ENCODE measurements at places on chromosomes 11 and 22. TPM values are rescaled to one million over a fixed set of nuclear protein-coding genes. Genes with fewer than 3 reads are reported as not detected.
A peak's percentile ranks its signal among the peaks of the same experiment; 100 is the strongest.

The CYP2D6 gene
- total RNA-seq, result 2.0 TPM

The NLRP14 gene
- 0.33 TPM for total RNA-seq

The DDX25 gene
- total RNA-seq, result not detected

The GP1BB gene
- 29.7 TPM for total RNA-seq

The ACR gene
- total RNA-seq, result not detected

The SLC37A2 gene
- 2.0 TPM for total RNA-seq

The DNAJB7 gene
- total RNA-seq, result not detected

The C22orf15 gene
- not detected for total RNA-seq

The THY1 gene
- 9.9 TPM for total RNA-seq

The ANO3 gene
- total RNA-seq, result 0.52 TPM

The MED15 gene
- 36.9 TPM for total RNA-seq

The PLAAT5 gene
- total RNA-seq, result 2.6 TPM

- no peak for DNase-seq
Measured at GRCh38 chr11:25777343-25777742, 554.6 kb upstream of the ANO3 start.

DNA sequence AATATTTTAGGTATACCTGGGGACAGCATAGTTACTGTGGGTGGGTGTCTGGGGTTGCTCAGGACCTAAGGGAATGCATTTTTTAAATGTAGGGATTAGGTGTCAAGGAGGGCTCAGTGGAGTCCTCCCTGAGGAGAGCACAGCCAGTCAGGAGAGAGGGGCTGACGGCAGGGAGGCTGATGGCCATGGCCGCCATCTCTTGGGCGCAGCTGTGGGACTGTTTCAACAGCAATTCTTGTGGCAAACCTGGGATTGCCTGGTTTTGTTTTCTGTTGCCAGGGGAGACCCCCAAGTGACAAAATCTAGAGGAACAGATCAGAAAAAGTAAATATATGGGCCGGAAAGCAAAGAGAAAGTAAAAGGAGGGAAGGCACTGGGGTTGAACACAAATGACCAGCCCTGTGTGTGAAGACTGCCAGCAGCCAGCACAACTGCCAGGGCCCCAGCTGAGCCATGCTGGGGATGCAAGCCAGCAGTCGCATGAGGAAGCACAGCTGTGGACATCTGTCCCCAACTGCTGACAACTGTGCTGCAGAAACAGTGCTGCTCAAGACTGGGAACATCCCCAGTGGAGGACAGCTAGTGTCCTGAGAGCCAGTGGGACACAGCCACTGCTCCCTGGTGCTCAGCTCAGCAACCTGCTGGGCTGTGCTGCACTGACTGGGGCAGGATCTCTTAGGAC, 10.5 kb downstream of the MIF start:
- no peak for DNase-seq

GRCh38 chr11:78039919-78040671, 17.0 kb upstream of the KCTD14 start:
- peak; percentile 72 for DNase-seq

GRCh38 chr11:81658722-81659121, 1074.9 kb downstream of the FAM181B start:
- no peak for DNase-seq

DNA sequence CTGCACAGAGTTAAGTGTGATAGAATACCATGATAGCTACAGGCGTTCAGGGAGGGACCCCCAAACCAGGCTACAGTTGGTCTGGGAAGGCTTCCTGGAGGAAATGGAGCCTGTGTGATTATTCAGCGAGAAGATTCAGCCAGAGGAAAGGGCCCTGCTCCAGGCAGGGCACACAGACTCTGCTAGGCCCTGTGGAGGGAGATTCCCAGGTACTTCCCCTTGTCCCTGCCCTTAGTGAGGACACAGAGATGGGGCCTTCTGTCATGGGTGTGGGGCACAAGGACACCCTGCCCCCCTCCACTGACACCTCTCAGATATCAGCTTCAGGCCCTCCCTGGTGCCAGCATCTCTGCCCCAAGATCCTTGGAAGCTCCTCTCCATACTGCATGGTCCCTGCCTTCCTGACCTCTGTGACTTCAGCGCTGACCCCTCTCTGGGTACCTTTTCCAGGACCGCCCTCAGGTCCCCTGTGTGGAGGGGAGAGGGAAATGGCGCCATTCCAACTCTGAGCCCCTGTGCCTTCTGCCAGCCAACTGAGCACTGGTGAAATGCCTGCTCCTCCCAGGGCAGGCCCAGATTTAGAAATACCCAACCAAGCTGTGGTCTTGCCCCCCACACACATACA, 12.6 kb upstream of the POU2F3 start:
- DNase-seq, result no peak

- DNase-seq, result no peak
Measured at GRCh38 chr11:70127653-70128434, 49.7 kb downstream of the ANO1 start.

GRCh38 chr11:120172054-120172911, 34.4 kb upstream of the TRIM29 start:
- peak; percentile 76 for DNase-seq

DNA sequence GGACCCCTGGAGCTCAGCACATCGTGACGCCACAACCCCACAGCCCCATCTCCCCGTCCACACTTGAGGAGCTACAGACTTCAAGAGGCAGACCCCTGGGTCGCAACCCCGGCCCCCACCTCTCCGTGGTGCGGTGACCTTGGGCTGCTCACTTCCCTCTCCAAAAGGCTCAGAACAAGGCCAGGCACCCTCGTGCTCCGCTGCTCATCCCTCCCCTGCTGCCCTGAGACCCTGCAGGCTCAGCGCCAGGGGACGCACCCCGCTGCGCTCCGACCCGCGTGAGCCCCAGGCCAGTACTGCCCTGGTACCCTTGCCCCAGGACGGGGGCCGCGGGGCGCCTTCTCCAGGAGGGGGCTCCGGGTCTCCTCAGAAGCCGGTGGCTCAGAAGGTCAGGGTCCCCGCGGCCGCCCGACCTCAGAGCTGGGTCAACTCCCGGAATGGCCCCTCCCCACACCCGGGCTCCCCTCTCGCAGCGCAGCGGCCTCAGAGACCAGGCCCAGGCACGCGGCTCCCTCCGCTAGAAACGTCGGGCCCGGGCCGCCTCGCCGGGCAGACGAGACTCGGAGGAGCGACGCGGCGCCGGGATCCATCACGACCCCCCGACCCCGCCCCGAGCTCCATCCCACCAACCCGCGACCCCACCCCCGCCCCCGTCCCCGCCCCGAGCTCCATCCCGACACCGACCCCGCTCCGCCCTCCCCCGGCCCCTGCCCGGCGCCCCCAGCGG, 563 bp downstream of the GATD1 start:
- DNase-seq, result peak; percentile 35

- no peak for DNase-seq
Measured at GRCh38 chr11:35042224-35042623, 96.7 kb upstream of the CD44 start.

- no peak for DNase-seq
Measured at GRCh38 chr11:72140661-72141060, 5.1 kb downstream of the FOLR3 start.

DNA sequence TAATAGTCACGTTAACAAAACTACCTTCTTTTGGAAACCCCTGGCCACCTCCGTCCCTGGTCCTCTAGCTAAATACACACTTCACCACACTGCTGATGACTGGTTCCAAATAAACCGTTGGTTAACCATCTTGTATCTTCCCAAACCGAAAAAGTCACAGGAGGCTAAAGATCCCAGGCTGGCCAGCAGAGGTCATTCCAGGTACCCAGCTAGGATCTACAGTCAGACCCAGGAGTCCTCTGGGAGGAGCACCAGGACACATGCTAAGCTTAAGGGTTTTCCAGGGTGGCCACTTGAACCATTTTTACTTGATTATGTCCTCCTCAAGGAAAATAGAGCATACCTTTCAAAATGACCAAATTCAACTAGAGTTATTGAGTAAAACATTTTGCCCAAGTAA, 103.2 kb downstream of the ETS1 start:
- DNase-seq, result no peak

GRCh38 chr11:128645968-128646367, 47.9 kb upstream of the FLI1 start:
- DNase-seq, result no peak

- DNase-seq, result no peak
Measured at GRCh38 chr11:123490527-123490926, 60.5 kb downstream of the GRAMD1B start.

- no peak for DNase-seq
Measured at GRCh38 chr11:75467311-75467710, 34.3 kb upstream of the KLHL35 start.

DNA sequence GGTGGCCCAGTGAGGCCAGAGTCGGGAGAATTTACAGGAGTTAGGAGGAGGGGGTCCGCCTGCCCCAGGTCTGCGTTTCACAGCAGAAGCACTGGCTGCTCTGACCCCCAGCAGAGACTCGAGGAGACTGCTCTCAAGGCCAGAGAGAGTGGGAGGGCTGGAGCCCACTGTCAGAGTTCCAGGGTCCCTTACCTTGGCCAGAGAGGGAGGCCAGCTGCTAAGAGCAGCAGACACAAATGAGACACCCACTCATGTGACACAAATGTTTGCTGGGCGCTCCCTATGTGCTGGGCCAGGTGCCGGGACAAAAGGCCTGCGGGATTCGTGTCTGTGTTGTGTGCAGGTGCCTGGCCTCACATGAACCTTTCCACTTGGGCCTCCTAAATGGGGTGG, 2.8 kb upstream of the TNFRSF13C start:
- DNase-seq, result no peak

- DNase-seq, result no peak
Measured at GRCh38 chr11:76278526-76278925, 72.2 kb upstream of the WNT11 start.

GRCh38 chr11:75135021-75135650, 15.8 kb upstream of the SLCO2B1 start:
- no peak for DNase-seq

- DNase-seq, result no peak
Measured at GRCh38 chr11:116404462-116404798, 368.4 kb downstream of the BUD13 start.

- DNase-seq, result no peak
Measured at GRCh38 chr11:78331711-78332110, 85.9 kb downstream of the GAB2 start.

- DNase-seq, result no peak
Measured at GRCh38 chr22:49324527-49325491, 502.9 kb downstream of the BRD1 start.

GRCh38 chr22:45329530-45329936, 19.8 kb downstream of the FAM118A start:
- peak; percentile 60 for DNase-seq

DNA sequence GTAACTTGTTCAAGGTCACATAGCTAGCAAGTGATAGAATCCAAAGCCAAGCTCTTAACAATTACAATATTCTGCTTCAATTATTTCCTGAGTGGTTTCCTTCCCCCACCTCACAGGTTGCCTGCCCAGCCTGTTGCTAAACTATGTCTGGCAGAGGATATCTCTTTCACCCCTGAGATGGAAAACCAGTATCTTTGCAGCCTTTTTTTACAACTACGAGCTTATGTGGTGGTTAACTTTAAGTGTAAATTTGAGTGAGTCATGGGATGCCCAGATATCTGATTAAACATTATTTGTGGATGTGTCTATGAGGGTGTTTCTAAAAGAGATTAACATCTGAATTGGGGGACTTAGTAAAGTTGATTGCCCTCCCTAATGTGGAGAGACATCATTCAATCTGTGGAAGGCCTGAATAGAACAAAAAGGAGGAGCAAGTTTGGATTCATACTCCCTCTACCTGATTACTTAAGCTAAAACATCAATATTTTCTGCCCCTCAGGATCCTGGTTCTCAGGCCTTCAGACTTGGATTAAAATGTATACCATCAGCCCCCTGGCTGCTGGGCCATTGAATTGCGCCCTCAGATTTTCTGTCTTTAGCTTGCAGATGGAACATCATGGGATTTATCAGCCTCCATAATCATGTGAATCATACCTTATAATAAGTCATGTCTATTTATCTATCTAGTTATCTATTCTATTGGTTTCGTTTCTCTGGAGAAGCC, 911.9 kb downstream of the METTL15 start:
- no peak for DNase-seq

- no peak for DNase-seq
Measured at GRCh38 chr11:38900211-38900610, 2302.2 kb upstream of the RAG2 start.

DNA sequence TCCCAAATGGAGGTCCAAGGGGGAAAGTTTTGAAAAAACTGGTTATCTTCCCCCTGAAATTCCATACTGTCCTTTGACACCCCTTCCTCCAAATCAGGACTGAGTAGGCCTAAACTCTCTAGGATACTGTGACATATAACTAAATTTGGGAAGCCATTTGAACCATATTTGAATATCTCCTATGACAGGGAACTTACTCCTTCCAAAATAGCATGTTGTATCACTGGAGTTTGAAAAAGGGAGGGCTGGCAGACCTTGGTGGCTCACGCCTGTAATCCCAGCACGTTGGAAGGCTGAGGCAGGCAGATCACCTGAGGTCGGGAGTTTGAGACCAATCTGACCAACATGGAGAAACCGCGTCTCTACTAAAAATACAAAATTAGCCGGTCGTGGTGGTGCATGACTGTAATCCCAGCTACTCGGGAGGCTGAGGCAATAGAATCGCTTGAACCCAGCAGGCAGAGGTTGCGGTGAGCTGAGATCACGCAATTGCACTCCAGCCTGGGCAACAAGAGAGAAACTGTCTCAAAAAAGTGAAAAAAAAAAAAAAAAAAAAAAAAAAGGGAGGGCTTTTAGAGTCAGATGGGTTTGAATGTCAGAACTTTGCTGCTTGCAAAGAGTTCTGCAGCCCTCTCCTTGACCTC, 42.4 kb downstream of the PIK3C2A start:
- DNase-seq, result no peak

GRCh38 chr11:116172851-116173250, 599.9 kb downstream of the BUD13 start:
- no peak for DNase-seq

DNA sequence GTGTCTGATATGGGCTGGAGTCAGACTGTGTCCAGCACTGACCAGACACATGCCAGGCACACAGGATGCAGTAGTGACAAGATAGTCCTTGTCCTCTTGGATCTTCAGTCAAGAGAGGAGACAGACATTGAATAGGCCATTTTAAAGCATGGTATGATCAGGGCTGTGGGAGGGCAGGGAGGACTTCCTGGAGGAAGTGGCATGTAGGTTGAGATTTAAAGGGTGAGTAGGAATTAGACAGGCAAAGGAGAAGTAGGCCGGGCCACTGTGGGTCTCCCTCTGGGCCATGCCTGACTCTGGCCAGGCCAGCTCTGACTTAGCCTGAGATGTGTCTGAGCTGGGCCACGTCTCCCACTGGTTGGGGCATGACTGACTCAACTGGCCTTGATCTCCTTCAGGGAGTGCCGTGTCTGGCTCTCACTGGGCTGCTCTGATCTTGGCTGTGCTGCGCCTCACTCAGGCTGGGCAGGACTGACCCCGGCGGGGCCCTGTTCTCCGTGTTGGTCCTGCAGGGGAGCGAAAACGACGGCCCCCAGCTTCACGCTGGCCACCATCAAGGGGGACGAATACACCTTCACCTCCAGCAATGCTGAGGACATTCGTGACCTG, 71.2 kb downstream of the MYO7A start:
- no peak for DNase-seq

DNA sequence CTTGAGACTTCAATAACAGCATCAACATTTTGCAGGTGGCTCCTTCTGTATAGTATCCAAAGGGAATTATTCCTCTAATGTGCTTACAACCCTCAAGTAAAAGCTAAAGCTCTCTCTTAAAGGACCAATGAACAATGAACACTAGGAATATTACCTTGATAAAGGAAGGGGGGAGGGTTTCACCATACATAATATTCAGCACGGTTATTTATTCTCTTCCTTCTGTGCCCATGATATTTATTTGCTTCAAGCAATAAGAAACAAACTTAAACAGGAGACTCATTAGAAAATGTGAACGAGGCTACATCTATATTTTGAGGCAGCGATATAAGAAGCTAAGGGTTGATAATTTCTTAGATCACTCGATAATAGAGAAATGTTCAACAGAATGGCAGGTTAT, 21.2 kb downstream of the BLID start:
- DNase-seq, result no peak

Data from body of pancreas (tissue), 4 donors.